Lower leg skin (tissue), 4 donors: ENCODE measurements at places on chromosomes 6 and 20.

DNA sequence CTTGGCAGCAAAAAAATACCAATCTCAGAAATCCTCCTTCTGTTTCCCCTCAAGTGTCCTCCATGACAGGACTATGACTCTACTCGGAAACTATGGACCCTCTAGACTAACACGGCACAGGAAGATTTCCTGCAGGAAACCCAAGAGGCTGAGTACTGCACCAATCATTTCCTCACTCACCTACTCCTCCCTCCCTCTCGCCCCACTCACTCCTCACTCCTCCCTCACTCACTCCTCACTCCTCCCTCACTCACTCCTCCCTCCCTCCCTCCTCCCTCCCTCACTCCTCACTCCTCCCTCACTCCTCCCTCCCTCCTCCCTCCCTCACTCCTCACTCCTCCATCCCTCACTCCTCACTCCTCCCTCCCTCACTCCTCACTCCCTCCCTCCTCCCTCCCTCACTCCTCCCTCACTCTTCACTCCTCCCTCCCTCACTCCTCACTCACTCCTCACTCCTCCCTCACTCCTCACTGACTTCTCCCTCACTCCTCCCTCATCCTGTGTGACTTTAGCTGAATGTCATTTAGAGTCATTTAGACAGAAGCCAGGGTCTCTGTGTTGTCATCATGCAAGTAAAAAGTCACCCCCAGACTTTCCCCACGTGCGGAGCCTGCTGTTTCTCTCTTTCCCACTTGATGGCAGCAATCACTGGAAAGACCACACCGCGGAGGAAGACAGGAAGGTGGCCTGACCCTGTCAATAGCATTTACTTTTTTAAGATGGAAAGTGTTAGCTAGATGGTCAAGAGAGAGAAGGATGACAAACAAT, 226.8 kb upstream of the PDE10A start:
- no peak for DNase-seq

GRCh38 chr20:41573955-41574354, 44.2 kb downstream of the CHD6 start:
- DNase-seq = no peak

- DNase-seq = no peak
Observed at GRCh38 chr6:16136091-16136490, 7.2 kb downstream of the MYLIP start.

DNA sequence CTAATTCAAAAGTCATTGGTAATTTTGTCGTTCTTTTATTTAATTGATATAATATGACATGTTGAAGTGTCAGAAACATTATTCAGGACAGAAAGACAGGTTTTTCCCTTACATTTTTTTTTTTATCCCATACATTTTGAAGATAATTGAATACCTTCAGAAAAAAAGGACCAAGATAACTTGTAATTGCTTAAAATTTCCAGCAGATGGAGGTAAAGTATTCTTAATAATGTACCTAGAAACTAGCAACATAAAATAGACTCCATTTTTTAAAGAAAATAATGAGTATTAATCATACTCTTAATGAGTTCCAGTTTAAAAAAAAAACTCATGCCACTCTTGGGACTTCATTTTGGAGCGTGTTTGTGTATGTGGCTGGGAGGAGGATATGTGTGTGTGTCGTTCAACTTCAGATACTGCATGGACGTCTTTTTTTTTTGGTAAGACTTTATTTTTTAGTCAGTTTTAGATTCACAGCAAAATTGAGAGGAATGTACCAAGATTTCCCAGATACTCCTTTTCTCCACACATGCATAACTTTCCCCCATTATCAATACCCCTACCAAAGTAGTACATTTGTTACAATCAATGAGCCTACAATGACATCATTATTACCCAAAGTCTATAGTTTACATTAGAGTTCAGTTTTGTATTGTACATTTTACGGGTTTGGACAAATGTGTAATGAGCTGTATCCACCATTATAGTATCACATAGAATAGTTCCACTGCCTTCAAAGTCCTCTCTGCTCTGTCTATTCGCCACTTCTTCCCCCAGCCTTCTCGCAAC, 79.4 kb downstream of the ROS1 start:
- no peak for DNase-seq

- no peak for DNase-seq
Observed at GRCh38 chr20:2888224-2888955, 15.1 kb downstream of the PTPRA start.

DNA sequence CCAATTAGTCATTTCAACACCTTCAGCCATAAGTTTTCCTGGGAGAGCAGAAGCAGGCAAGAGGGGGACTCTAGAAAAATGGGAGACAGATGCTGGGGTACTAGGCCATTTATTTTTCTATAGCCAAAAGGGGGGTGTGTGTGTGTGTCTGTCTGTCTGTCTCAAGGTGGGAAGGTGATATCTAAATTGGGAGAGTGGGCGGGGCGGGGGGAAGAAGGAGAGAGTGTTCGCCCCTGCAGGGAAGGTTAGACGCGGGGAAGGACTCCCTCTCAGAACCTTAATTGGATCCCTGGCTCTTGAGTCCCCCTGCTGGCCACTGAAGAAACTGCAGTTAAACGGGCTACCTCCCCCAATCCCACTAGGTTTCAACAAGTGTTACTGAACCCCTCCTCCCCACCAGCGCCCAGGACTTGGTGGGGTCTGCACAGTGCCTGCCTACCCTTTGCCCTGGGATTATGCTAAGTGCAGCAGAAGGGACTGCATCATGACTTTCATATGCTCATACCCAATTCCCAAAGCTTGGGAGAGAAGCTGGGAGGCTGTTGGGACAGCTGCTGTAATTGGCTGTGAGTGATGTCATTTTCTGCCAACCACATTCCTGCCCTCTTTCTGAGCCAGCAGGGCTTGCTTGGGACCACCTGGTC, 45.8 kb downstream of the FOXP4 start:
- DNase-seq = peak; percentile 94

DNA sequence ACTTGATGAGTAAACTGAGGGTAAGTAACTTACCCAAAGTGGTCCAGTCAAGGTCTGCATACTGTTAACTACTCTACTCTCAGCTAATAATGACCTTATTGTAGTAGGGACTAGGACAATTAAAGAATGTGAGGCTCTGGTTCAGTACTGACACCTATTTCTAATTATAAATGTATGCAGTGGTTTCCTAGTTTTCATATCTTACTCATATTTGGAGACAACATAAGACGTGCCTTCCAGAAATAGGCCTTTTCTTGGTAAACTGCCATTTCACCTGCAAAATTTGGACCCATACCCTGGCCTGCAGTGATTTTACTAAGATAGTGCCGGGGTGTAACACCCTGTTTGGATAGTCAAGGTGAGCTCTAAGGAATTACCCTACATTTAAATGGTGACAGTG, 24.7 kb downstream of the GJA1 start:
- no peak for DNase-seq

GRCh38 chr6:32175711-32176475, at the start of gene AGPAT1:
Gene AGPAT1, minus strand, starts transcription at chr6:32176084. Its CDS starts 4,588 bp downstream, at chr6:32171496.
- peak; percentile 99 for DNase-seq

- no peak for DNase-seq
Observed at GRCh38 chr6:114936080-114936479, 593.3 kb upstream of the HS3ST5 start.
